ACHN (cell line): ENCODE measurements at places on chromosomes 5 and 9.

DNA sequence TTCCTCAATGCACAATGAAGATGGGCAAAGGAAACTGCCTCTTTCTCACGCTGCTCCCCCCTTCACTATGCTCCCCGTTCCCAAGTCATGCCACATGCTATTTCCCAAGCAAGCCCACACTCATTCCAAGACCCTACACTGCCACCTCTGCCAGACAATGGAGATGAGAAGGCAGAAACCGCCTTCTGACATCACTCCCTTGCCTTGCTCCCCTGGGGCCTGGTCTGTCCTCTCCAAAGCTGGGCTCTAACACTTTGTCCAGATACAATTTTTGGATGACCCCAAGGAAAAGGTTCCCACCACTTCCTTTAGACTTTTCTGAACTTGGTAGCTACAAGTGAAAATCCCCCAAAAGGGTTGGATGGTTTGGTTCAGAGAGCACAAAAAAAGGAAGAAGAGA is 7.2 kb upstream of the ADRA1B start:
- no peak for DNase-seq

DNA sequence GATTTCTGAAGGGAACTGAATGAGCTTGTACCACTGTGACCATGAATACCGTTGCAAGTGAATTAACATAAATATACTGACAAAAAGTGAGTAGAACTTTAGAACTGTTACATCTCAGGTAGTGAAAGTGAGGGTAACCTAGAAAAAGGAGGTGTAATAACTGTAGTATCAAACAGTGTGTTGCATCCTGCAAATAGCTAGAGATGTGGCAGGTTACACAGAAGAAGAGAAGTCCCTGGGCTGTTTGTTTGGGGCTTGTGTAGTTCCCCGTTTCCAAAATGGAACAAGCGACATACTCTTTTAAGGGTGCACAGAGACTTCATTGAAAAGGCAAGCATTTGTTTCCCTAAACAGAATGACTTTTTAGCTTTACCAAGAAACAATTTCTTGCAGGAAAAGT is 214.8 kb downstream of the NR3C1 start:
- no peak for DNase-seq

- DNase-seq: no peak
Observed at GRCh38 chr5:142222866-142223558, 101.8 kb downstream of the SPRY4 start.

DNA sequence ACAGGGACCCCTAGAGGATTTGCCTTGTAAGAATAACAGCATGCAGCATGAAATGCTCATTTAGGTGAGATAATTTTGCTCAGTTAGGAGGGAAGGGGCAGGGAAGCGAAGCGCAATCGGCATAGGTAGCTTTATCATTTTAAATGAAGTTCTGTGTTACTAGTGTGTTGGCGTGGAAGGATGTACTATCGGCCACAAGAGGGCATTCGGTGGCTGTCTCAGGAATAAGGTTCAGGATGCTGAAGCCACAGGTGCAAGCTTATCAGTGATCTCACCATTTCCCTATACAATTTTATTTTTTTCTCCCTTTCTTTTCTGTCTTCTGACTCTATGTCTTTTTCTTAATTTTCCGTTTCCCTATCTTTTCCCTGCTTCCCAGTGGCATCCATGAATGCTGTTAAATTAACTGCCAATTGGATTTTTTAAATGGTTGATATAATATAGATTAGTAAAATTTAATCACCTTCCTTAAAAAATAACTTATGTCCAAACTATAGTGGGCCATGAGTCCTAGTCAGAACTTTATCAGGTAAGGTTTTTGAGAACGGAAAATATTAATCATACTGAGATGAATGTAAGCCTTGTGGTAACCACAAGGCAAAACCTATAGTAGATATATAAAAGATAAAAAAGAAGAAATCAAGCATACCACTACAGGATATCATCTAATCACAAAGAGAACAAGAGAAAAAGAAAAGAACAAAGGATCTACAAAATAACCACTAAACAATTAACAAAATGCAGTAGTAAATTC is 1.2 kb upstream of the INSL6 start:
- peak; percentile 66 for DNase-seq

- no peak for DNase-seq
Observed at GRCh38 chr9:129840034-129840433, 4.8 kb downstream of the USP20 start.

DNA sequence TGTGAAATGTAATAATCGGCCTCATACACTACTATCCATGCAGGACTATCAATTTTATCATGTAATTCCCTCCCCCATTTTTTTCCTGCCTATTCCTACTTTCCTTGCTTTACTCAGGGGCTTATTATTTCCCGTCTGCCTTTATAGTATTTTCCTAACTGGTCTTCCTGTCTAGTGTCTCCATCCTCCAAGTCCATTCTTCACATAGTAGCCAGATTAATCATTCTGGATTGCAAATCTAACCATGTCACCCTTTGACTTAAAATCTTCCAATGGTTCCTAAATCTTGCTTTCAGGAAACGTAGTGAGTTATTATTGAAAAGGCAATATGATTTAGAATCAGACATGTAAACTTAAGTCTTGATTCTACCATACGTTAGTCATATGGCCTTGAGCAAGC is 307.4 kb upstream of the HAPLN1 start:
- no peak for DNase-seq

GRCh38 chr5:1387059-1387755 is 42.3 kb upstream of the CLPTM1L start:
- no peak for DNase-seq

DNA sequence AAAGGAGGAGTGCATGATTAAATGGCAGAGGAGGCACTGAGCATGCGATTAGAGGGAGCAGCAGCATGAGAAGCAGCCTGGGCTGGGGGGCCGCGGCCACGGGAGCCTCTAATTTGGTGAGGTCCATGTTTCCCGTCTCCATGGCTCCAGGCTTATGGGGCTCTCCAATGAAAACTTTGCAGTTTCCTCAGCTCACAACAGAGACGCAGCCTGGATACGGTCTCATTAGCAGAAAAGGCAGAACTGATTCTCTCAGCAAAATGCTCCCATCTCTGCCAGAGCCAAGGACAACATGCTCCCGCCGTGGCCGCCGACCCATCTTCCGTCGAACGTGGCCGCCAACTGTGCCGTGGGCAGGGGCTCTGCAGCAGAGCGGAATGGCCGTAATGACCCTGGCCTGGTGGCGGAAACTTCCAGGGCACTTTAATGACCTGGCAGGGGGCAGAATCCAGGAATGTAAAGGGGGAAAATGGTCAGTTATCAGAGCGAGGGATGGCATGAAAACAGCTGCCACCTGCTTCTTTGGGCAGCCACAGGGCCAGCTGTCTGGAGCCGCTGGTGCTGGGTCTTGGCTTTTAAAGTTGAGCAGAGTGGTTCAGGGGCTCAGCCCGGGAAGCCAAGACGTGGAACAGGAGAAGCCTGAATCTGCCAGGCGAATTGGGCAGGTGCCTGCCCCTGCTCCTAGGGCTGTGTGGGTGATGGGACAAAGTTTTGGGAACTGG is 76.5 kb downstream of the COL5A1 start:
- no peak for DNase-seq

- no peak for DNase-seq
Observed at GRCh38 chr9:117919538-117919937, 215.3 kb downstream of the TLR4 start.

DNA sequence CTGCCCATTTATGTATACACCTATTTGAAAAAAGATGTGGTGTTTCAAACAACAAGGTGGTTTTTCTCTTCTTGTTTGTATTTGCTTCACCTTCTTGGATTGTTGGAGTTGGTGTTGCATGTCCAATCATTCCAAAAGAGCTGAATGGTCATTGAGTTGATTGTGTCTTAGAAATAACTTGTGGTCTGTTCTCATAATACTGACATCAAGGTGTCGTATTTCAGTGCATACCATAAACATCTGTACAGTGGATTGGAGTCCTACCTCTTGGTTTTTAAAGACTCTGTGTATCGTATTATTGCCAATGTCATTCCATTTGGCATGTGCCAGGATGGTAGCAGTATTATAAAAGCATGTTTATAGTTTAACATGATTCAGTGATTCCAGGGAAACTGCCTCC is 73.2 kb downstream of the TRIO start:
- DNase-seq: no peak

- DNase-seq: no peak
Observed at GRCh38 chr9:19465586-19466279, 56.9 kb downstream of the ACER2 start.

- no peak for DNase-seq
Observed at GRCh38 chr9:93035821-93036351, 22.6 kb upstream of the SUSD3 start.

DNA sequence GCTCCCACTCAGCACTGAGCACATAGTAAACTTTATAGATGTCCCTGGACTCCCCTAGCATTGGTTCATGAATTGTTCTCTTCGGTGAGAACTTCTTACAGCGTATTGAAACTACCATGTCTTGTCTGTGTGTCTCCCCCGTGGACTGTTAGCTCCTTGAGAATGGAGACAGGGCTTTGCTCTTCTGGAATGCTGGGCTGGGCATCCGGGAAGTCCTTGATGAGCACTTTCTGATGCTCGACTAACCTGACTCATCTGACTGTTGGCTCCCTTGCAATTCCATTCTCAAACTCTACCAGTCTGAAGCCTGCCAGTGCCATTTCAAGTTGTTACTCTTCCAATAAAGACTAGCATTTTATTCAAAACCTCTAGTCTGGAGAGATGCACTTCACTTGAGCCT is 15.0 kb upstream of the PFDN1 start:
- peak; percentile 74 for DNase-seq

DNA sequence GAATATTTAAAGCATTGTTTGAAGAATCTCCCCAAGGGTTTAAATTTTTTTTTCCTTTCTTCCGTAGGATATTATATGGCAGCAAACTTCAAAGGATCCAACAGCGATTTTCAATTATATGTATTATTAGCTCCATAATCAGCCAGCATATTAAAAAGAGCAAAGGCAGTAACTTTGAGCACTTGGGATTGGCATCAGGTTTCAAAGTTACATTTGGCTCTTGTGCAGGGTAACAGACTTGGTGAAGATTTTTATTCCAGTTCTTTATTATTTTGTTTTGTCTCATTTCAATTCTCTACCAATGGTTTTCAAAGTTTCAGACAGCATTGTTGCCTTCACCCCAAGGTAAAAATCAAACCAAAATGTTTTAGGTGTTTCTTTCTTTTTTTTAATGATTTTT is 116.7 kb upstream of the ZNF366 start:
- no peak for DNase-seq

DNA sequence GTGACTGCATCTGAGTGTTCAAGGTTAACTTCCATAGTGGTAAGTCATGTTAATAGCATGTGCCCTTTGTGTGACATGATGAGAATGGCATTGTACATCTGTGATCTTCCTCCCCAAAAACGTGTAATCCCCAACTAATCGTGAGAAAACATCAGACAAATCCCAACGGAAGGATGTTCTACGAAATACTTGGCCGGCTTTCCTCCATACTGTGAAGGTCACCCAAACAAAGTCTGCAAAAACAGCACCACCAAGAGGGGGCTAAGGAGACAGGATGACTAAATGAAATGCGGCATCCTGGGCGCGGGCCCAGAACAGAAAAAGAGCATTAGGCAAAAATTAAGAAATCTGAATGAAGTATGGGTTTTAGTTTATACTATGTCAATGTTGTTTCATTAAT is 81.8 kb downstream of the MED10 start:
- no peak for DNase-seq

DNA sequence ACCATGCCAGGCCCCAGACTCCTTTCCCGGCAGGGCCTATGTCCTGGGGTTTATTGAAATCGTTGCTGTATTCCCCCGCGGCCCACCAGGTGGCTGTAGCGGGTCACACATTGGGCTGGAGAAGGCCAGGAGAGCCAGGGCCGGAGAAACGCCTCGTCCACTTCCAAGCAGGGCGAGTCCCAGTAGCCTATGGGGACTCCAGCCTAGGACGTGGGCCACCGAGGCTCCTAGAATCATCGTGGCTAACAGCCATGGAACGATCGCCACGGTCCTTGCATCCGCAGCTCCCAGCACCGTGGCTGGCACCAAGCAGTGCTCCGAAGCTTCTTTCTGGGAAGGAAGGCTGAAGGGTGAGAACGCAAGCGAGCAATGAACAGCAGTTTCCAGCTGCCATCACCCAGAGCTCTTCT is 87.7 kb downstream of the ENTREP1 start:
- DNase-seq: peak; percentile 54

DNA sequence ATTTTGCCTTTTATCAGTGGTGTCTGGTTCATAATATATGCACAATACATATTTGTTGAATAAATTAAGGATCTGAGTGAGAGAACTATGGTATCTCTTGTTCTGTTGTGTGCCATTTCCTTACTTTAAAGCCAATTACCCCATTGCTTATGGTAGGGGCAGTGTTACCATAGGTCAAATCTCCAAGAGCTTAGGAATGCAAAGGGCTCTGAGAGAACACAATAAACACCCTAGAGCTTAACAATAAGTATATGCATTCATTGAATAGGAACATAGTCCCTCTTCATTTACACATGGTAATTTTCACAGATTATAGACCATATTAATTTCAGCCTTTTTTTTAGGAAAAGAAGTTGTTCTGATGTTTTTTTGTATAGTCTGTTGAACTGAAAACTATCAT is 112.2 kb downstream of the MCTP1 start:
- DNase-seq: no peak

DNA sequence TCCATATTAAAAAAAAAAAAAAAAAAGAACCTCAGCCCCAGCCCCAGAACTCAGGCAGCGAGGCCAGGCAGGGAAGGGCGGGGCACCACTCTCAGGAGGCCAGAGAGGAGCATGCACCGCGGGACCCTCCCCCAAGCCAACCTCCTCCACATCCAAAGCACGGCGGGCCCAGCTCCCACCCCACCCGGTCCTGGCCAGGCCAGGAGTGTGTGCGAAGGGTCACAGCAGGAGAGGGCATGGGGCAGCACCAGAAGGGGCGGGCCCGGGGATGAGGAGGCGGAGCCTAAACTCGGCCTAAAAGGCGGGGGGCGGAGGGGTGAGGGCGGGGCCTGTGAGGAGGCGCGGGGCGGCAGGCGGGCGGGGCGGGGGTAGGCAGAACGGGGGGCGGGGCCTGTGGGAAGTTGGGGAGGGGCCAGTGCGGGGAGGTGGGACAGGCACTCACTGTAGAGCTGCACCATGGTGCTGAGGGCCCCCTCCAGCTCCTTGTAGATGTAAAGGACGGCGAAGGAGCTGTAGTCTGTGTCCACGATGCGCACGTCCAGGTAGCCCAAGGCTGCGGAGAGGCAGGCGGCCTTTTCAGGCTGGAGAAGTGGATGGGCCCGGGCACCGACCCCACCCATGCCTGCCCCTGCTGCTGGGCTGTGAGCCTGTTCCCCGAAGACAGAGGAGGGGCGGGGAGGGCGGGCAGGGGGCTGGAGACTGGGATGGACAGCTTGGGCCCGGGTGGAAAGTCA is 1.2 kb downstream of the LCN15 start:
- no peak for DNase-seq

DNA sequence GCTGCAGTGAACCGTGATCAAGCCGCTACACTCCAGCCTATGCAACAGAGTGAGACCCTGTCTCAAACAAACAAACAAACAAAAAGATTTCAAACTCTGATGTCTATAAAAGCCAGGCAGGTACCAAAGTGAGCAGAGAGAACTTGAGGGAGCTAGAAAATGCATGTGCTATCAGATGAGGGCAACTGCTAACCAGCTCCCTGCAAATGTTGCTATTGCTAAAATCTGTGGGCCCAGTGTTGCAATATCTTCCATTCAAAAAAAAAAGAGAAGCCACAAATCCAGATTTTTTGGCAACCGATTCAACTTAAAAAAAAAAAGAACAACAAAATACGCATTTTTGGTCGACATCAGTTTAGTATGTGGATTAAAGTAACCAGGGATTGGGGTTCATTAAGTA is 5.5 kb downstream of the UBE2D2 start:
- no peak for DNase-seq

GRCh38 chr9:86955561-86955960 is 8.3 kb upstream of the GAS1 start:
- DNase-seq: no peak
